Myocyte (in vitro differentiated cells): ENCODE measurements at places on chromosomes 12 and 14. TPM values are rescaled to one million over a fixed set of nuclear protein-coding genes. Genes with fewer than 3 reads are reported as not detected.

Gene IL23A
- total RNA-seq: 0.51 TPM in 1 of 2 replicates, not detected in the other

Gene KCNMB4
- 1.6 TPM in 2 replicates for total RNA-seq

Gene FGFR1OP2
- total RNA-seq: 55.0 and 62.0 TPM in 2 replicates

Gene OTOGL
- 0.05 and 0.29 TPM in 2 replicates for total RNA-seq

Gene MOAP1
- total RNA-seq: 45.4 and 58.7 TPM in 2 replicates

Gene TAS2R50
- total RNA-seq: 0.62 and 1.5 TPM in 2 replicates

Gene CCDC92
- total RNA-seq: 18.3 and 21.1 TPM in 2 replicates

Gene SLC5A8
- not detected in 2 replicates for total RNA-seq

Gene KRT76
- not detected in 2 replicates for total RNA-seq

Gene OR4K17
- total RNA-seq: not detected in 2 replicates

Gene SLC39A5
- not detected in 2 replicates for total RNA-seq

Gene TPI1
- 1,115 and 1,161 TPM in 2 replicates for total RNA-seq

Gene DNAJC22
- 0.62 and 1.0 TPM in 2 replicates for total RNA-seq

Gene CCDC175
- total RNA-seq: not detected in 2 replicates

Gene ATL1
- 5.0 and 7.4 TPM in 2 replicates for total RNA-seq

Gene SRRM4
- total RNA-seq: under 0.01 TPM in 1 of 2 replicates, not detected in the other

Gene KLRD1
- total RNA-seq: under 0.01 and 0.03 TPM in 2 replicates

Gene ATP6V1D
- 130 and 183 TPM in 2 replicates for total RNA-seq

Gene MLH3
- 33.8 and 37.9 TPM in 2 replicates for total RNA-seq

Gene LALBA
- not detected in 2 replicates for total RNA-seq

Gene LMO3
- total RNA-seq: 50.6 and 57.6 TPM in 2 replicates

Gene SERPINA6
- not detected in 2 replicates for total RNA-seq

Gene GPX2
- not detected in 2 replicates for total RNA-seq

Gene LHX5
- not detected in 2 replicates for total RNA-seq

Gene NFATC4
- 19.4 and 23.2 TPM in 2 replicates for total RNA-seq

Gene SHMT2
- 147 and 153 TPM in 2 replicates for total RNA-seq

Gene AGAP2
- total RNA-seq: 9.8 and 30.2 TPM in 2 replicates

Gene ADCY6
- total RNA-seq: 32.9 and 44.2 TPM in 2 replicates

Gene SDS
- total RNA-seq: not detected in 2 replicates

Gene MGP
- total RNA-seq: not detected in 2 replicates

Gene ACSS3
- 2.9 and 5.8 TPM in 2 replicates for total RNA-seq

Gene IL22
- not detected in 2 replicates for total RNA-seq

Gene GPRC5D
- not detected in 2 replicates for total RNA-seq

Gene MSI1
- total RNA-seq: 0.35 TPM in 1 of 2 replicates, not detected in the other

Gene CAND1
- total RNA-seq: 86.0 and 124 TPM in 2 replicates

Gene GRIP1
- 0.80 TPM in 1 of 2 replicates, not detected in the other for total RNA-seq

Gene TMEM229B
- total RNA-seq: 1.4 TPM in 2 replicates
